Stimulated activated CD8-positive, alpha-beta memory T cell treated with anti-CD3 and anti-CD28 coated beads, Interleukin-15, amount 100 ng/mL, for 4 hours (primary cell): ENCODE measurements at places on chromosomes 6 and 20.
A peak's percentile ranks its signal among the peaks of the same experiment; 100 is the strongest.

- DNase-seq = no peak
Observed at GRCh38 chr6:129701721-129702455, 8.1 kb downstream of the ARHGAP18 start.

DNA sequence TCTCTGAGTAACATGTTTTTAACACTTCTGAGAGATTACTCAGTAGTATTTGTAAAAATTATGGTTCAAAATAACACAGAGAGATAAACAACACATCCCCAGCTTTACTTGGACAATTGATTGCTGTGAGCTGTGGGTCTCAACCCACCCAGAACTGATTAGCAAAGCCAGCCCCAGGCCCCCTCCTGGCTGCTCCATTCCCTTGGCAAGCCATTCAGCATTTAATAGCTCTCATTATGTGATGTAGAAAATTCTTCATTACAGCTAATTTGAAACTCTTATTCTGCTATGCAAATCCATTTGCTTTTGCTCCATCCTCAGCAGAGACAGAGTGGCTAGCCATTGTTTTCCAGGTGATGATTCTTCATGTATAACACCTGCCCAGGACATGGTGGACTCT, 16.6 kb upstream of the SIRT5 start:
- DNase-seq = no peak

- DNase-seq = no peak
Observed at GRCh38 chr20:49444553-49444990, 37.9 kb downstream of the KCNB1 start.

- DNase-seq = no peak
Observed at GRCh38 chr6:154474648-154475428, 35.6 kb downstream of the CNKSR3 start.

GRCh38 chr20:32536851-32537656, 48.1 kb downstream of the NOL4L start:
- peak; percentile 31 for DNase-seq

DNA sequence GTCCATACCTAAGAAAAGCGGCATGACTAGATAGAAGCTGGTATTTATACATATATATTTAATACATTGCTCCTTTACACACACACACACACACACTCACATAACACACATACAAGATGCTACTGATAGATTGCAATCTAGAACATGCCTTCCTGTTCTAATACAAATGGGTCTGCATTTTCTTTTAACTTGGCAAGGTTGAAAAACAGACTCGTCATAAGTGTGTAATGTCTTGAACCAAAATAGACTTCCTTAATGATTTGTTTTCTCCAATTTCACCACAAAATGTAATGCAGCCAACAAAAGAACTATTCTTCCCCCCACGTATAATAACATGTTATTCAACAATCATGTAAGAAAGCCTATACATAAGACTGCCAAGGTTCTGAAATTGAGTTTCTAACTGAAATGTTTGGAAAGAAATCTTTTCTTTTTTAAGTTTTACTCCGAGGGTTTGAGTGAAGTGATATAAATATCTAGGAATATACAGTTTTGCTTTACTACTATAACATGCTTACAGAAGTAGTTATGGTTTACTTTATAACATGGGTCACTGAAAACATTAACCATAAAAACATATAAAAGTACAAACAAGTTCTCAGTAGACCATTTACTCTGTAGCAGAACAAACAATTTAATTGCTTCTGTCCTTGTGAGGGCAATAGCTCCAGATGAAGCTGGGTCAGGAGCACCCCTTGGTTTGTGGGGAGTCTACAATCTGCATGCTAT, 207.5 kb downstream of the FOXC1 start:
- no peak for DNase-seq

DNA sequence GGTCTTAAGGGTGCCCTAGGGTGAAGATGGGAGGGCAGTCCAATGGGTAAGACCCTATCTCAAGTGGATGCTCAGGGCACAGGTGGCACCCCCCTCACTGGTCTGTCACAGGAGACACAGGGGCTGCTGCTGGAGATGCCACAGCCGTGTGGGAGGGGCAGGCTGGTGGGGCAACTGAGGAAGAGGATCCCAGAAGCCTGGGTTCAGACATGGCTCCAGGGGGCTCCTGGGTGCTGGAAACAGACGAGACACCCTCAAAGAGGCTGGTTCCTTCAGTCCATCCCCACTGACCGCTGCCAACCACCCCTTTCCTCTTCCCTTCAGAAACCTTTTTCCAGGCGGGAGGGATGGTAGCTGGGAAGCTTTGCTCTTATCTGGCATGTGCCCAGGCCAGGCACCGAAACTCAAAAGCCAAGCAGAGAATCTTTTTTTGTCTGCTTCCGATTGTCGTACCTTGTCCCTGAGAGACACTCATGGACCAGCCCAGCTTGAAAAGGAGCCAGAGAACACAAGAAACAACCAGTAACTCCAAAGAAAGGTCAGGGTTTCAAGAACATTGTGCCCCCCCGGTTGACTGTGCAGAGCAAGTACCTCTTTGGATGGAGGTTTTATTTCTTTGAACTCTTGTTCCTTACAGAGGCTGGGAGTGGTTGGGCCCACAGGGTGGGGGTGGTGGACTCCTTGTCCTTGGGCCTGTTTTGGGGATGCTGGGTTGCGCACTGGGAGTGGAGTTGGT, 28.5 kb upstream of the EMILIN3 start:
- no peak for DNase-seq

- DNase-seq = no peak
Observed at GRCh38 chr20:35134880-35135279, 12.3 kb downstream of the EDEM2 start.

GRCh38 chr6:160347259-160348222, 637 bp upstream of the SLC22A3 start:
- DNase-seq = no peak

- DNase-seq = no peak
Observed at GRCh38 chr6:83976871-83977270, 56.7 kb upstream of the MRAP2 start.

DNA sequence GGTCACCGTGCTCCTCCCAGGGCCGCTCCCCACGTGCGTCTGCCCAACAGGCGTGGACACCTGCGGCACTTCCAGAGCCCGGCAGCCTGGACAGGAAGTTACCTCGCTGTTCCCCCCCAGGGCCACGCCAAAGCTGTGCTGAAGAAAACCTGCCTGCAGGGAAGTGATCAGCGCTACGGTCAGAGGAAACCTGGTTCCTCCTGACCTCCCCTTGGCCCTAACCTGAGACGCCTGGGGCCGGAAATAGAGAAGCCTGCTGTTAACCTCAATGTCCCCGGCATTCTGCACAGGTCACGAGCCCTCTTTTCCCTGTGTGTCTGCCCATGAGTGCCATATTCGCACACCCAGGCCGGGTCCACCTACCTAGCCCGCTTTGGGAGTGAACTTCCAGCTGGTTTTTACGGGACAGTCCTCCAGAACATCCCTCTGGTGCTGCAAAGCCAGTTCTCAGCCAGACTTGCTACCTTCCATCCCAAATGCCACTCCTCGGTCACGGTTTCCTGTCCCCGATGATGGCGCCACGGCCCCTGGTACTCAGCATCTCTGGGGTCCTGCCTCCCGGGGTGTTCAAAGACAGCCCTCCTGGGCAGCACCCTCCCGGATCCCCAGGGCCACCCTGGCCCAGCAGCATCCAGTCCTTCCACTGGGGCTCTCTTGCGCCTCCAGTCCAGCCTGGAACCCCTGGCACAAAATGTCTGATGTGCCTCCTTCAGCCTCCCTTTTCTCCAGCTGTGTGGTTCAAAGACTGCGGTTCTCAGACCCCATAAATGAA, 12.0 kb upstream of the IRF4 start:
- no peak for DNase-seq

DNA sequence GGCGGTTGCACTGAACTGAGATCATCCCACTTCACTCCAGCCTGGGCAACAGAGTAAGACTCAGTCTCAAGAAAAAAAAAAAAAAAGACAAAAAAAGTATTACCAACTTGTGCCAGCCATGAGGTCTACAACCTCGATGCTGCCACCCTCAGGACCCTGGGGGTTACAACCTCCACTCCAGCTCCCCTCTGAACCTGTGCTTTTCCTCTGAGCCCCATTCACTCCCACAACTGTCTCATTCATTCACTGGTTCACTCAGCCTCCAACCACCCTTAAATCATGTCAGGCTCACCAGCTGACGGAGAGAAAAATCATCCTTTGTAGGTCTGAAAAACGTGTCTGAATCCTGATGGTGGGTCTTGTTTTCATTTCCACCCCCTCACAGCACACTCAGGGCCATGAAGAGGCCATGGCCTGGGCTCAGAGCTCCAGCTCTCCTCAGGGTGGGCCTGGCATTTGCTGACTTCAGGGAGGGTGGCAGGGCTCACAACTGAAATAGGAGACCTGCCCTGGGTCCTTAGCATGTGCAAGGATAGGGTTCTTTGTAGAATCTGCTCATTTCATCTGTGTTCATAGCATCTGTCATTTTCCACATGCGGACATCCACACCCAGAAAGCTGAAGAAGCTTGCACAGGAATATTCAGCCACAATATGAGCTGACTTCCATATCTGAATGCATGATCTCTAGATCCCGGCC, 1.9 kb upstream of the ULBP1 start:
- no peak for DNase-seq

GRCh38 chr20:36468149-36469000, 72.9 kb upstream of the MYL9 start:
- no peak for DNase-seq

DNA sequence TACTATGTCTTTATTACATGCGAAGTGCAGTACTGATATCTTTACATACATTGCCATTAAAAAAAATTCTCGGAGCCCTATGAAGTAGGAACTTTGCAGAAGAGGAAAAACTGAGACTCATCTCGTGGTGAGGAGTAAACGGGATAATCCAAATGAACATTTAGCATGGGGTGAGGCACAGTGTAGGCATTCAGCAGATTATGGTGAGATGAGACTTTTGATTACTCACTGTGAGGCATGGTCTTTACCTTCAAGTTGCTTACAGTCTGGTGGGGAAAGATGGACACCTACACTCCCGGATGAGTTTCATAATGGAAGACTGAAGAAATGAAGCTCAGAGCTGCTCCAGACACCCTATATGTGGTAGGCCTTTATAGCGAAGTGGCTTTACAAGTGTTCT, 1.4 kb downstream of the RPRD1B start:
- no peak for DNase-seq

DNA sequence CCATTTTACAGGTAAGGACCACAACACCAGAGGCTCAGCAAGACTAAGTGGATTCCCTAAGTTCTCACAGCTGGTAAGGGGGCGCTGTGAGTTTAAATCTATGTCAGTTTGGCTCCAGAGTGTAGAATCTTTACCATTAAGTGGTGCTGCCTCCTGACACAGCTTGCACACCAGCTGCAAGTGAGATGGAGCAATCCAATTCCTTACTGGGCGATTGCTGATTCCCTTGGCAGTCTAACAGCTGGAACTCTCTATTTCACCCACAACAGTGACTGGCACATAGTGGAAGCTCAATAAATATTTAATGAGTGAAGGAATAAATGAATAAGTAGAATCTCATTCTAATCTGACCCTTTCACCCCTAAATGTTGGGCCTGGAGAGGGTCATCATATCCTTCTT, 176.7 kb downstream of the CLIC5 start:
- no peak for DNase-seq

GRCh38 chr20:62823688-62824475, 7.0 kb downstream of the COL9A3 start:
- no peak for DNase-seq

DNA sequence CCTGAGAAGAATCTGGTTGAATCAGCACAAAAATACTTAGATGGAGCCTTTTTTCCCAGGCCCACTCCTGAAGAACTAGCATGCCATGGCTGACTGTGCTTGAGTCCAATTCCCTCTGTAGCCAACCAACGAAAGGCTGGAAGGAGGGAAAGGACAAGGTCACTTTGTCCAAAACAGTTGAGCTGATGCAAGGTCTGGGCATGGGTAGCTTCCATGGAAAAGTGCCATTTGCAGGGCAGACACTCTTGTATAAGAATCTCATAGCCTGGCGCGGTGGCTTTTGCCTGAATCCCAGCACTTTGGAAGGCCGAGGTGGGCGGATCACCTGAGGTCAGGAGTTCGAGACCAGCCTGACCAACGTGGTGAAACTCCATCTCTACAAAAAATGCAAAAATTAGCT, 125.0 kb upstream of the LGSN start:
- DNase-seq = no peak

DNA sequence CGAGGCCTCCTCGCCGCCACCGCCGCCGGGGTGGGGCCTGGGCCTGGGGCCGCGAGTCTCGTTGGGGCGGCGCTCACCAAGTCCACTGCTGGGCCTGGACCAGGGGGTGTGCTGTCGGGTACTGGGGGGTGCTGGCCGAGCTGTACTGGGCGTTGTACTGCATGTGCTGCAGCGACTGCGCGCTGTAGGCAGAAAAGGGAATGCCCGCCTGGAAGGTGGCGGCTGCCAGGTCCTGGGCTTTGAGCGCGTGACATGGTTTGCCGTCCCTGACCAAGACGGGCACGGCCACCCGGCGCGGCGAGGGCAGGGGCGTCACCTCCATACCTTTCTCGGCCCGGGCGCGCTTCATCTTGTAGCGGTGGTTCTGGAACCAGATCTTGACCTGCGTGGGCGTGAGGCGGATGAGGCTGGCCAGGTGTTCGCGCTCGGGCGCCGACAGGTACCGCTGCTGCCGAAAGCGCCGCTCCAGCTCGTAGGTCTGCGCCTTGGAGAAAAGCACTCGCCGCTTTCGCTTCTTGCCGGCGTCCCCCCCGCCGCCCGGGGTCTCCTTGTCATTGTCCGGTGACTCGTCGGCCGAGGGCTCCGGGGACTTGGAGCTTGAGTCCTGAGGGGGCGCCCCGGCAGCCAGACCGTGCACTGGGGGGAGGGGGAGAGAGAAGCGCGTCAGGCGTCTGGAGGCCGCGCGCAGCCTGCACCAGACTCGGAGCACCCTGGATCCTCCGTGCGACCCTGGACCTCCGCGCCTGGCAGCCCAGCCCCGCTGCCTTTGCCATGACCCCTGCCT, 1.8 kb downstream of the NKX2-2 start:
- no peak for DNase-seq

DNA sequence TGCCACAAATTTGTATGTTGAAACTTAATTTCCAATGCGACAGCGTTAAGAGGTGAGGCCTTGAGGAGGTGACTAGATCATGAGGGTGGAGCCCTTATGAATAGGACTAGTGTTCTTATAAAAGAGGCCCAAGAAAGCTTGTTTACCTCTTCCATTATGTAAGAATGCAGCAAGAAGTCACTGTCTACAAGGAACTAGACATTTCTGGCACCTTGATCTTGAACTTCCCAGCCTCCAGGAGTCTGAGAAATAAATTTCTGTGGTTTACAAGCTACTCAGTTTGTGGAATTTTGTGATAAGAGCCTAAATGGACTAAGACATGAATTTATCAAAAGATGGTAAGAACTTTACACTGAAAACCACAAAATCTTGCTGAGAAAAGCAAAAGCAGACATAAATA, 173.6 kb upstream of the SGK1 start:
- DNase-seq = no peak

DNA sequence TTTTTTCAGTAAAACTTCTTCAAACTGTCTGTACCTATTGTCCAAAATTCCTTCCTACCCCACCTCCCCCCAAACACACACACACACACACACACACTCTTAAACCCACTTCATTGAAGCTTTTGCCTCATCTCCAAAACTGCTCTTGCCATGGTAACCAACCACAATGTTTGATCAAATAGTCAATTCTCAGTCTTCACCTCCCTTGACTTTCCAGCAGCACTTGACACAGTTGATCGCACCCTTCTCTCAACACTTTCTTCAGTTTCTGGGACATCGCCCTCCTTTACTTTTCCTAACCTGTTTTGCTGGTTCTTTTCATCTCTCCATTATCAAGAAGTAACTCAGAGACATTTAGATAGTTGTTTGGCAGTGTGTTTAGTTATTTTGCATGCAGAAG, 71.5 kb upstream of the COL21A1 start:
- DNase-seq = no peak

GRCh38 chr20:24842918-24843715, 106.0 kb upstream of the CST7 start:
- DNase-seq = no peak

- DNase-seq = no peak
Observed at GRCh38 chr6:116004841-116005815, 55.6 kb downstream of the FRK start.
